Activated CD8-positive, alpha-beta T cell treated with anti-CD3 and anti-CD28 coated beads for 36 hours (primary cell): ENCODE measurements at places on chromosomes 3 and 15. TPM values are rescaled to one million over a fixed set of nuclear protein-coding genes. Genes with fewer than 3 reads are reported as not detected.

DNA sequence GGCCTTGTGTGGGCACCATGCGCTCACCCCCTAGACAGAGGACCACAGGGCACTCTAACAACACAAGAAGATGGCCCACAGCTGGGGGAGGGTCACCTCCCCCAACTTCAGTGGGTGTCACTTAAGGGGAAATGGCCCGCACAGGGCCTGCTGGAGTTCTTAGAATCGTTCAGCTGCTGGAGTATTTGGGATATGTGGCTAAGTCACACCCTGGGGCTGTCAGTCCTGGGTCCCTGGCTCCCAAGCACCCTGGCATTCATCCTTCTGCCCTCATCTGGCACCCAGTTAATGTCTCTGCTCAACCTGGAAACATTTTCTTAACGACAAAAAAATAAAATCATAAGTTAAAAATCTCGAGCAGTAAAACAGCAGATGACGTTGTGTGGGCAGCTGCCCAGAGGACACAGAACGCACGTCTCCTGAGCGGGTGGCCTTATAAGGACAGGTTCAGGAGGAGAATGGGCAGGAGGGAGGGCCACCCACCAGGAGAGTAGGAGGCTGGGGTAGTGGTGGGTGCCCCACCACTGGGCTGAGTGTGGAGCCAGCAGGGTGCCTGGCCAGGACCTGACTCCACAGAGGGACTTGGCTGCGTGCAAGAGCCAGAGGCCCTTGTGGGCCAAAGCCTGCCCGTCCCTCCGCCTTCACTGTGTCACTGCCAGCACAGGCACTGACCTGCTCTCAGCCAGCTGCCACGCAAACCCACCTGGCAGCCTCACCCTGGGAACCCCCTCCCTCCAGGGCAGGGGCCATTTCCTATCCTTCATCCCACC, 11.5 kb downstream of the KBTBD13 start:
- peaks cover 5% of the 10 kb centered on the region for H3K27me3 ChIP-seq
- no peak overlapping the region for H3K4me3 ChIP-seq
- H3K27ac ChIP-seq: no peak overlapping the region
- H3K4me1 ChIP-seq: no peaks in the 10 kb centered on the region
- no peak for DNase-seq

GRCh38 chr15:81421461-81421860, 47.4 kb upstream of the TMC3 start:
- H3K4me1 ChIP-seq: no peaks in the 10 kb centered on the region
- no peak overlapping the region for H3K27ac ChIP-seq
- no peak overlapping the region for H3K4me3 ChIP-seq
- no peaks in the 10 kb centered on the region for H3K36me3 ChIP-seq
- peaks cover 1% of the 10 kb centered on the region for H3K27me3 ChIP-seq

GRCh38 chr3:13352621-13353131, 67.4 kb downstream of the NUP210 start:
- H3K4me1 ChIP-seq: peaks cover 54% of the 10 kb centered on the region
- no peaks in the 10 kb centered on the region for H3K27me3 ChIP-seq
- peak overlapping the region; percentile 81 for H3K27ac ChIP-seq
- DNase-seq: peak; percentile 65
- H3K36me3 ChIP-seq: peaks cover 64% of the 10 kb centered on the region
- no peak overlapping the region for H3K4me3 ChIP-seq

DNA sequence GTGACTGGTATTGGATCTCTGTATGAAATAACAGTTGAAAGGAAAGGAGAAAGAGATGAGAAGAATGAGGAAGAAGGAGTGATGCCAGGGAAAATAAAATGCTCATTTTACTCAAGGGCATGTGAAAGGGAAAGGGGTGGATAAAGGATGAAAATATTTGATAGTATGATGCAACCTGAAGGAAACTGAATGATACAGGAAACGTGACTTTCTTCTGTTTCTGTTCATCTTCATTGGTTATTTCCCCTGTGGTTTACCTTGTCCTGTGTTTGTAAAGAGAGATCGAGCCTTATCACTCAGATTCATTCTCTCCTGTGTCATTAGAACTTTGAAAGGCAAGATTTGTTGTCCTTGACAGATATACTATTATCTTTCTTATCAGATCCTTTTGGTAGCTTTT, 243.6 kb upstream of the SLITRK3 start:
- DNase-seq: no peak
- no peaks in the 10 kb centered on the region for H3K27me3 ChIP-seq
- no peaks in the 10 kb centered on the region for H3K36me3 ChIP-seq

- DNase-seq: no peak
- no peak overlapping the region for H3K27ac ChIP-seq
Measured at GRCh38 chr3:133157716-133158115, 119.5 kb downstream of the TMEM108 start.

GRCh38 chr3:33419948-33420347, 20.3 kb downstream of the UBP1 start:
- no peaks in the 10 kb centered on the region for H3K27me3 ChIP-seq
- peak overlapping the region; percentile 28 for H3K27ac ChIP-seq
- peaks cover 47% of the 10 kb centered on the region for H3K36me3 ChIP-seq
- H3K4me3 ChIP-seq: no peak overlapping the region
- H3K4me1 ChIP-seq: peaks cover 24% of the 10 kb centered on the region

- H3K27ac ChIP-seq: no peak overlapping the region
- no peaks in the 10 kb centered on the region for H3K4me1 ChIP-seq
- H3K4me3 ChIP-seq: peak overlapping the region; percentile 68
- no peaks in the 10 kb centered on the region for H3K27me3 ChIP-seq
- DNase-seq: peak; percentile 89
Measured at GRCh38 chr15:72155635-72156616, 37.7 kb downstream of the SENP8 start.

GRCh38 chr3:63585927-63586326, 66.5 kb upstream of the SNTN start:
- DNase-seq: no peak
- no peaks in the 10 kb centered on the region for H3K4me1 ChIP-seq
- H3K4me3 ChIP-seq: no peak overlapping the region
- no peaks in the 10 kb centered on the region for H3K27me3 ChIP-seq
- no peak overlapping the region for H3K27ac ChIP-seq

DNA sequence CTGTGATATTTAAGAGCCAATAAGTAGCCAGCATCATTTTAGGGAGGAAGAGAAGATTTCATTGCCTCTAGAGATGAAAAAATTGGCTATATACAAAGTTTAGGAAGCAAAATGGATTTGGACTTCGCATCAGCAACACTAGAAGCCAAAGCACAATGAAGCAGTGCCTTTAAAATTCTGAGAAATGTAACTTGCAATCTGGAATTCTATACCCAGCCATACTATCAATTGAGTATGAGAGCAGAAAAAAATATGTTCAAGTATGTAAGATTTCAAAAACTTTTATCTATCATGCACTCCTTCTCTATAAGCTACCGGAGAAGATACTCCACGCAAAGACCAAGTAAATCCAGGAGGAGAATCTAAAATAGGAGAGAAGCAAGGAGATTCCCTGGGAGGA, 47.4 kb upstream of the ATP13A3 start:
- no peak overlapping the region for H3K4me3 ChIP-seq
- peaks cover 4% of the 10 kb centered on the region for H3K4me1 ChIP-seq
- no peaks in the 10 kb centered on the region for H3K27me3 ChIP-seq
- peaks cover 1% of the 10 kb centered on the region for H3K36me3 ChIP-seq
- no peak overlapping the region for H3K27ac ChIP-seq

GRCh38 chr3:54312156-54312899, 190.0 kb downstream of the CACNA2D3 start:
- DNase-seq: no peak
- H3K36me3 ChIP-seq: no peaks in the 10 kb centered on the region
- H3K27ac ChIP-seq: no peak overlapping the region
- no peaks in the 10 kb centered on the region for H3K4me1 ChIP-seq

DNA sequence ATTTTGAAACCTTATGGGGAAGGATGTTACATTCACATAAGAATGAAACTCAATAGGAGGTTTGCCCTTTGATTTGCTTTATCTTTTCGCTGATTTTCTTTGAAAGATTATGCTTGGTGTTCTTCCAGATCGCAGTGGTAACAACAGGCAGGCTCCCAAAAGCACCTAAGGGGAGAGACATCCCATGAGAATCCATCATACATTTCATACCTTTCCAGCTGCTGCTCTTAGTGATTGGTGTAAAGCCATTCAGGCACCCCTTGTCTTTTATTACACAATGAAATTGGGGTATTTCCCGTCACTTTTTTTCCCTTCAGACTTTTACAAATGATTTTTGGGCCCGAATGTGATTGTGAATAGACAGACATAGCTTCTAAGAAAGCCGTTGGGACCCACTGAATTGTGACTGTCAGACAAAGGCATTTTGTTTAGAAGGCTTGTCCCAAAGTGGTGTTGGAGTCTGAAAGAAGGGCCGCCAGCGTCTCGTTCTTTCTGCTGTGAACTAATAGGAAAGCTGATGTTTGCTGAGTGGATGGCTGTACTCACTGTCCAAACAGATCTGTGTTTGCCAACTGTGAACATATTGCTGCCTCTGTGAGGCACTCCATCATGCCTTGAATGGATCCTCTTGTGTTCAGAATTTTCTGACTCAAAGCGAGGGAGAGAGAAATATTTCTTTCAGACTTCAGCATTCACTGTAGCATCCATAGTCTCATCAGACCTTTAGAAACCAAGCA, 164.3 kb downstream of the FNDC3B start:
- H3K36me3 ChIP-seq: peaks cover 13% of the 10 kb centered on the region
- H3K4me3 ChIP-seq: no peak overlapping the region
- H3K27me3 ChIP-seq: no peaks in the 10 kb centered on the region

DNA sequence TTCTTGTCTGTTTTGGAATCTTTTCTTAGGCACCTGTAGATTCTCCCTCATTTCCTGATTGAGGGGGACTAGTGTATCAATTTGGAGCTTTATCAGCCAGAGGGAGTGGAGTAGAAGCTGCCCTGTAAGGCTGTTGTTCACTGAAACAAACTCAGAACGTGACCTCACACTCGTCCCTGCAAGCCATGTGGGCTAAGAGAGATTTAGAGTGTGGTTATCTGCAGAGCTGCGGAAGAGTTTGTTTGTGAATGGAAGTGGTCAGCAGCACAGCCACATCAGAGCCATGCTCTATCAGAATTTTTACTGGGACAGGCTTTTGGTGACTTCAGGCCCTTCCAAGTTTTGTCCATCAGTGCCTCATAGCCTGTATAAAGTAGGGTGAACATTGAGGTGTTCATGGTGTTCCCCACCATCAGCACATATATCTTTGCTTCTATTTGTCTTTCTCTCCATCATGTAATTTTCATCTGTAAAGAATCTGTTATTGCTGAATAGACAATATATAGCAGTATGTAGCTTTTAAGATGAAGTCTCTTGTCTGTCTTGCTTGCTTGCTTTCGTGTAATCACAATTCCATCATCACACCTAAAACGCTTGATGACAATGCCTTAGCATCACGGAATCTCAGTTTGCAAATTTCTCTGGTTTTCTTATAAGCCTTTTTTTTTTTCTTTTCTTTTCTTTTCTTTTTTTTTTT, 37.0 kb downstream of the LARS2 start:
- H3K36me3 ChIP-seq: peaks cover 2% of the 10 kb centered on the region
- H3K4me3 ChIP-seq: no peak overlapping the region
- no peak overlapping the region for H3K27ac ChIP-seq
- DNase-seq: no peak

GRCh38 chr3:137108699-137109440, 151.1 kb downstream of the IL20RB start:
- H3K27me3 ChIP-seq: peaks cover 8% of the 10 kb centered on the region
- no peak overlapping the region for H3K4me3 ChIP-seq
- DNase-seq: no peak
- H3K4me1 ChIP-seq: no peaks in the 10 kb centered on the region

- no peak for DNase-seq
- no peak overlapping the region for H3K4me3 ChIP-seq
- H3K27me3 ChIP-seq: no peaks in the 10 kb centered on the region
- peaks cover 6% of the 10 kb centered on the region for H3K4me1 ChIP-seq
- H3K36me3 ChIP-seq: peaks cover 15% of the 10 kb centered on the region
Measured at GRCh38 chr3:197508051-197508451, 47.7 kb downstream of the BDH1 start.

GRCh38 chr15:98614681-98615080, 33.7 kb upstream of the IGF1R start:
- no peaks in the 10 kb centered on the region for H3K36me3 ChIP-seq
- no peak overlapping the region for H3K4me3 ChIP-seq
- peaks cover 9% of the 10 kb centered on the region for H3K4me1 ChIP-seq
- no peak for DNase-seq
- H3K27ac ChIP-seq: no peak overlapping the region

GRCh38 chr15:20340931-20341661, 200.5 kb downstream of the GOLGA6L6 start:
- peaks cover 2% of the 10 kb centered on the region for H3K36me3 ChIP-seq
- H3K4me1 ChIP-seq: no peaks in the 10 kb centered on the region
- H3K27me3 ChIP-seq: no peaks in the 10 kb centered on the region
- no peak overlapping the region for H3K4me3 ChIP-seq
- DNase-seq: peak; percentile 7

DNA sequence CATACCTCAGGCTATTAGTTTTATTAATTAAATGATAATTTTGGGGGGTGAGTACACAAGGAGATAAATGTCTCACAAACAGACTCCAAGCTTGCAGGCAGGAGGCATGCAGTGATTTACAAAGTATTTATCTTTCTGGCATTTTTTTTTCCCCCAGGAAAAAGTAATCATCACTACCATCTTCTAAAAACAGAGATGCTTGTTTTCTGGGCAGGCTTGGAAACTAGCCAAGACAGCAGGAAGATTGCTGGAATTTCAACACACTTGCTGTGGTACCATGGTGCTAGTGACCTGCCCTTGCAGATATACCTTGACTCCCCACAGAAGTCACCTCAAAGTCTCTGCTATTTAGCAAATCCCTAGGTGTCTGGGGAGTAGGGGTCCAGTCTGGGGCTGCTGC, 732.8 kb upstream of the CFAP20DC start:
- no peak for DNase-seq
- H3K4me3 ChIP-seq: no peak overlapping the region
- H3K27ac ChIP-seq: no peak overlapping the region
- peaks cover 2% of the 10 kb centered on the region for H3K36me3 ChIP-seq
- peaks cover 24% of the 10 kb centered on the region for H3K4me1 ChIP-seq

The DTX3L gene
- 22.1 TPM for total RNA-seq

The CELSR3 gene
- 17.8 TPM for total RNA-seq

The GPR27 gene
- total RNA-seq: 0.47 TPM

The GASK1A gene
- not detected for total RNA-seq

The MFGE8 gene
- total RNA-seq: 34.0 TPM

The DET1 gene
- total RNA-seq: 2.6 TPM

The PRSS50 gene
- total RNA-seq: not detected

The DYNLT2B gene
- 9.5 TPM for total RNA-seq

The SPSB4 gene
- total RNA-seq: not detected

The PPARG gene
- total RNA-seq: 0.63 TPM

The MEGF11 gene
- total RNA-seq: not detected

The PLSCR5 gene
- total RNA-seq: not detected

The SPTSSB gene
- not detected for total RNA-seq

The ASB14 gene
- not detected for total RNA-seq

The DUOXA2 gene
- not detected for total RNA-seq

The CCDC54 gene
- not detected for total RNA-seq

The FAIM gene
- 6.0 TPM for total RNA-seq

The MEIS2 gene
- 0.14 TPM for total RNA-seq

The CHDH gene
- 0.02 TPM for total RNA-seq

The GOLGA6D gene
- not detected for total RNA-seq

The LRRIQ4 gene
- not detected for total RNA-seq

The GCNT3 gene
- total RNA-seq: not detected
